Activated T-cell treated with anti-CD3 and anti-CD28 coated beads, Interleukin-2, amount 50 U/mL, for 24 hours (primary cell): ENCODE measurements at places on chromosomes 13 and 19.

DNA sequence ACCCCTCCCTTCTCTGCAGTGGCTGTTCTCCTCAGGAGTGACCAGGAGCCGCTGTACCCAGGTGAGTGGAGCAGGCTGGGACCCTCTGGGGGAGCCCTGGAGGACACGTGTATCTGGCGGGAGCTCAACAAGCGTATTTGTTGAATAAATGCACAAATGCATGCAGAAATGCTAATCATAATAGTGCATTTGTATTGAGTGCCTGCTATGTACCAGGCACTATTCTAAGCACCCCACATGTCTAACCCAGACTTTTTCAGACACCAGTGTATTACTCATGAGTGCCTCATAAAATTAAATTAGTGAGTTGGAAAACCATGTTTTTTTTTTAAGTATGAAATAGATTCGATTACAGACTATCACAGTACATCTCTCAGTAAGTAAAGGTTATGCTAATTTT is 7.9 kb downstream of the HPN start:
- DNase-seq, result no peak

GRCh38 chr19:39390451-39390750 is 505 bp downstream of the PAF1 start:
- no peak for DNase-seq

DNA sequence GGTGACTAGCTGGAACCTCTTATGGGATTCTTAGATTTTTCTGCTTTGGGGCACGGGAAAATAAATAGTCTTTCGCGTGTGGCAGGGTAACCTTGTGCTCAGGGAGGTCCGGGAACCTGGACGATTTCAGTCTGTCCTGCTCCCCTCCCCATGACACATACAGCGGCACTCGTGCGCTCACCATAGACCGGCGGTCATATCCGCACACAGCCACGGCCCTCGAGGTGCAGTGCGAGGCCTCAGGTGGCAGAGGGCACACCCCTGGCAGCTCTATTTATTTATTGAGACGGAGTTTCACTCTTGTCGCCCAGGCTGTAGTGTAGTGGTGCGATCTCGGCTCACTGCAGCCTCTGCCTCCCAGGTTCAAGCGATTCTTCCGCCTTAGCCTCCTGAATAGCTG is 3.0 kb downstream of the ONECUT3 start:
- no peak for DNase-seq

DNA sequence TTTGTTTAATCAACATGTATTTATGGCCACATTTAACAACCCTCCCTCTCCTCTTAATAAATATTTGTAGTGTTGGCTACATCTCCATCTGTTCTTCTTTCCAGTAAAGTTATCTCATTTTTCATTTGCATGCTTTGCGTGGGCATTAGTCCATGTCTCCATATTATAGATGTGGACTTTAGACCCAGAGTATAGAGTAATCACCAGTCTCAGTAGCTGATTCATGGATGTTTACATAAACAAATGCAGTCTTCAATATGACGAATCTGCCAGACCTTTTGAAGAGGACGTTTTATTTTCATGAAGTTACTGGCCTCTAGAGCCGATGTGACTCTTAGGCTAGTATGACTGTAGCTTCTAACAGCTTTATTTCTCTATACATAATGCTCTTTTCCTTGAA is 1546.2 kb downstream of the OLFM4 start:
- DNase-seq, result no peak

GRCh38 chr13:94706843-94707399 is 5.4 kb downstream of the SOX21 start:
- no peak for DNase-seq

GRCh38 chr19:18869023-18869618 is 26.8 kb downstream of the CERS1 start:
- no peak for DNase-seq

- DNase-seq, result no peak
Observed at GRCh38 chr13:29266261-29266660, 329.2 kb downstream of the SLC7A1 start.
